Gastroesophageal sphincter (tissue), 4 donors: ENCODE measurements at places on chromosomes 2 and 18.

DNA sequence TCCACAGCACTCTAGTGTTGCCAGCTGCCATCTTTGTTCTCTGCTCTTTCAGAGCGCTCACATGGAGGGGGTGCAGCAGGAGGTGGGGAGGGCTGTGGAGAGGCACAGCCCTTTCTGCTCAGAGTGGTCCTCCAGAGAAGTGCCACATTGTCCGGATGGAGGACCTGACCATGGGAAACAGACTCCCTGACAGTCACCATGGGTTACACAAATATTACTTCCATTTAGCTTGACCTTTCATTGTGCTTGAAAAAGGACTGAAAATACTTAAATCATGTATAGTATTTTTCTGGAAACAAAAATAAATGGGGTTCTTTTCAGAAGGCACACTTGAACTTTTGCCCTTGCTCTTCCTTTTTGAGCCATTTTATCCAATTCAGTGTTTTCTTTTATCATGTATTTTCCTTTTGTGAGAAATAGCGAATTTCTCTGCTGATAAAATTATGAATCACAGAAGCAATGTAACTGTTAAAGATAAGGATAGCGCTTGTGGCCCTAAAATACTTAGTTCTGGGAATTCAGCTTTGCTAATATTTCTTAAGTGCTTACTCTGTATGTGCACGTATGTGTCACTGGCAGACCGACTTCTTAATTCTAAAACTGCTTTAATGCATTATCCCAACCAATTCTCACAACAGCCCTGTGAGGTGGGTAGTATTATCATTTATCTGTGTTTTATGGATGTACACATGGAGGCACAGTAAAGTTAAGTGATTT, 34.2 kb downstream of the SPATS2L start:
- no peak for ATAC-seq

- ATAC-seq: no peak
Observed at GRCh38 chr2:228040995-228041394, 140.5 kb downstream of the SPHKAP start.

DNA sequence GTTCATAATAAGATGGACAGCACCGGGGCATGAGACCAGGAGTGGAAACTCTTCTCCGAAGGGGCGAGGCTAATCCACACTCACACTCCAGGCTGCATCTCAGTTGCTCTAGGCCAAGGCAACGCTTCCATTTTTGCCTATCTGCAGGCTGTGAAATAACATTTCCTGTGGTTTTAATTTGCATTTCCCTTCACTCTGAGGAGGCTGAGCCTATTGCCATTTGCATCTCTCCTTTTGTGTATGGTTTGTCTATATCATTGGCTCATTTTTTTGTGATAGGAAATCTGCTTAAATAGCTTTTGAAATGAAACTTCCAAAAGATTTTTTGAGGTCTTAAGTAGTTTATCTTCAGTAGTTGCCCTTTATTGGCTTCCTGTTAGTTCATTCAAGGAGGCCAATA, 57.6 kb downstream of the TPGS2 start:
- ATAC-seq: no peak

- no peak for ATAC-seq
Observed at GRCh38 chr2:45646289-45646688, 5.2 kb upstream of the PRKCE start.

DNA sequence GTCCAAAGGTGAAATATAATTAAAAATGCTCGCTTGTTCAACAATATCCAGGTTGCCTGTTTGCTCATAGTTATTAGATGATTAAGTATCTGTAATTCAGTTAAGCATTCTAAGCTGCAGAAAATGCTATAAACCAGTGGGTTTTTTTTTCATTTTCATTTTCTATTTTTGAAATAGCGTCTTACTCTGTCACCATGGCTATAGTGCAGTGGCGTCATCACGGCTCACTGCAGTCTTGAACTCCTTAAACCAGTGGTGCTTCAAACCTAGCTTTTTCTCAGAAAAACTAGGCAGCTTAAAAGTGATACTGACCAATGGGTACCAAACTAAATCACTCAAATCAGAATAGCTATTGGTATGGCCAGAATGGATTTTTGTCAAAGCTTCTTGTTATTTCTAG, 925.2 kb downstream of the TSN start:
- ATAC-seq: no peak

DNA sequence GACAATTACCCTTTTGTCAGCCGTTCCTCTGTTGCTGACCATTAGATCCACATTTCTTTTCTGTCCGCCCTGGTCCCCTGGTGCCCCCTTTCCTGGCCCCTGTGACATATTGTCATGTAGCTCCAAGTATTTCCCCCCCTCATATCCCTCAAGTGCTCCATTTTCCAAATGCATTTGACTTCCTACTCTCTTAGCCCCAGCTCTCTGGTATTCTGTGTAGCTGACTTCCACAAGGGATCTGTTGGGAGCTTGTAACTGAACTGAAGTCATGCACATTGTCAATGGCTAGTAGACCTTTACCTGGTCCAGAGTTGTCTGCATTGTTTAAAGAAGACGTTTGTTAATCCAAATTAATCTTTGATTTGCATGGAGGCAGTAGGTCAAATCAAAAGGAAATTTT, 34.8 kb downstream of the LIPG start:
- ATAC-seq: no peak

DNA sequence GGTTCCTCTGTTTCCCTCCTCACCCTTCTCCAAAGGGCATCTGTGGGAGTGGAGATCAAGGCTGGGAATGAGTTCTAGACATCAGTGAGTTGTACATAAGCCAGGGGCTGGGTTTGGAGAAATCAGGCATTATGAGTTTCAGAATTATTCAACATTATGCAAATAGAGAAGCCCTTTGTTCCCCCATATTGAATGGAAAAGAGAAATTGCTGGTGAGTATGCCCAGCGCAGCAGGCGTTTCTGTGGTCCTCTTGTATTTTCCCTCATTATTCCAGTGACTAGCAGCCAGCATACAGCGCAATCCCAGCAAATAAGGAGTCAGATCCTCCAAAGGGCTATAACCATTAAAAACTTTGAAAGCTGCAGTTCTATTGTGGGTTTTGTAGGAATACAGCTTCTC, 94.4 kb downstream of the VWA3B start:
- no peak for ATAC-seq

DNA sequence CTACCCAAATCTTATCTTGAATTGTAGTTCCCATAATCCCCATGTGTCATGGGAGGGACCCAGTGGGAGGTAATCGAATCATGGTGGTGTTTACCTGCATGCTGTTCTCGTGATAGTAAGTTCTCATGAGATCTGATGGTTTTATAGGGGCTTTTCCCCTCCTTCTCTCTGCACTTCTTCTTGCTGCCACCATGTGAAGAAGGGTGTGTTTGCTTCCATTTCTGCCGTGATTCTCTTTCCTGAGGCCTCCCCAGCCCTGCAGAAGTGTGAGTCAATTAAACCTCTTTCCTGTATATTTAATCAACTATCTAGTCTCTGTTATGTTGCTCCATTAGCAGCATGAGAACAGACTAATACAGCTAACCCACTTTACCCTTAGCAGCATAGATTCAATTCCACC, 37.6 kb downstream of the CDC42EP3 start:
- no peak for ATAC-seq

DNA sequence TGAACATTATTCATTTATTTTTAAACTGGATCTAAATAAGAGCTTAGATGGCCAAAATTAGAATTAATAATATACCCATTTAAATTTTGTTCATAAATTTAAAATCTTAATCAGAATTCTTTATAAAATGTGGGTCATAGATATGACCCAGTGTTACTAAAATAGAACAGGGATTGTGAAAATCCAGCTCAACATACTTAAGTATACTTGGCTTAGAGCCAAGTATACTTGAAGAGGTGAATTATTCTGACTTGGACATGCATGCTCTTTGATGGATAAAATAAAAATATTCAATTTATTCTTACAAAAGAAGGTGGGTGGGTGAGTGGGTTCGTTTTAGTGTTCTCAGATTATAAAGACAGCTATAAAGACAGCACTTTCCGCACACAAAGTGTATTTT, 70.7 kb downstream of the SPOPL start:
- no peak for ATAC-seq

GRCh38 chr2:179172894-179173293, 91.7 kb downstream of the SESTD1 start:
- no peak for ATAC-seq

DNA sequence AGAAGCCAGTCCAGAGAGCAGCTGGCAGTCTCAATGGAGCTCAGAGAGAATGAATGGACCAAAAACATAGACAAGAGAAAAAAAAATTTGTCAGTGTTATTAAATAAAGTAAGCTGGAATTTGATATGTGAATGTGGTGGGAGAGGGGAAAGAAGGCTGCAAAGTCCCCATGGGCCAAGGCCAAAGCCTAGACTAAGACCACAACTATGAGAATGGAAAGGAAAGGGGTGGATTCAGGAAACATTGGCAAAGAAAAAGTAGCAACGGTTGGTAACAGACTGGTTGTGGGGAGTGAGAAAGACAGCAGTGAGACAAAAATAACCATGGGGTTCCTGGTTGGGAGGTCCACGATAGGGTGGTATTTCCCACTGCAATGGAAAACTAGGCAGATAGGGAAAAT, 47.0 kb downstream of the ZEB2 start:
- no peak for ATAC-seq

GRCh38 chr2:150674283-150674682, 186.8 kb upstream of the RND3 start:
- no peak for ATAC-seq

DNA sequence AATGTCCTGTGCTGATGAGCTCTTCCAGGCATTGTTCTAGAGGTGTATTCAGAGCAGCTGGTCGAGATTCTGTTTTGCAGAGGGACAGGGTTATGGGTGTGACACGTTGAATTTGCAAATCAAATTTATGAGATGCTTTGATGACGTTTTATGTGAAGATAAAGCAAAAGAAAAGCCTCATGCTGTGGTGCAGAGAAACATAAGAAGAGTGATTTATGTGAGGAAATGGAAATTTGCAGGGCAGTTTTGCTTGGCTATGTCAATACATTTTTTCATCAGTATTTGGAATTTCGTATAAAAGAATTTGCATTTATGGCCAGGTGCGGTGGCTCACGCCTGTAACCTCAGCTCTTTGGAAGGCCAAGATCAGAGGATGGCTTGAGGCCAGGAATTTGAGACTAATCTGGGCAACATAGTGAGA, 36.4 kb downstream of the TSN start:
- ATAC-seq: no peak
